ENCODE measurements at places on chromosomes 6 and 20.

- no peak for DNase-seq
These were observed 104.4 kb upstream of the BMP2 start for GRCh38 chr20:6663104-6663503.

DNA sequence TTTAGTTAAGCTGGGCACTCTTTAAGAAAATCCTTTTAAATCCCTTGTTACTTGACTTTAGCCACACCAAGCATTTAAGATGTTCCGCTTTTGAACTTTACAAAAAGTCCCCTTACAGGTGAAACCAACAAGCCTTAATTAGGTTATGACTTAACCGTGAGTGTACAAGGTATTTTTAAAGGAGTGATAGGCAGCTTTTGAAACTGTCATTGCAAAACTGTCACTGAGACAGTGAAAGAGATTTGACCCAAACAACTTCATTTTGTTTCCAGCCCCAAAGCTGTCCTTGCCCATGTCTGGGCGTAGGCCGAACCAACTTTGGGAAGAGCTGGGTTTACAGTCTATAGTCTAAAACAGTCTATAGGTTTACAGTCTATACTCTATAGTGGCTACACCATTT, 305.4 kb downstream of the FARS2 start:
- no peak for DNase-seq

GRCh38 chr6:5139828-5140771, 55.0 kb downstream of the PPP1R3G start:
- DNase-seq: no peak

DNA sequence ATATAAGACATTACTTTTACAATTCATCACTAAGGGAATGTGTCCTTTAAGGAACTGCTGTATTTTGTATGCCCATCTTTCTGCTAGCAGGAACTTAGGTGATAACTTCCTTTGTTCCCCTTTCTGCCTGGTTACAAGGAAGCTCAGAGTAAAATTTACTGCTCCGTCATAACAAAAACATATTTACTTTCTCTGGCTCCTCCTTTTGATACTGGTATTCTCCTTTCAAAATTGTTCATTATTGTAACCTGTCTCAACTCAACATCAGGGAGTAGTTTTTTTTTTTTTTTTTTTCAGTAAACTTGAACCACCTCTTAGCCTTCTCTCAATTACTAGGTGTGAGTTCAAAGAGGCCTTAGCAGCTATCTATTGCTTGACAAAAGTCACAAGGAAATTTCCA, 37.1 kb downstream of the RIPOR2 start:
- DNase-seq: no peak

- no peak for DNase-seq
These were observed 86.0 kb downstream of the CLIC5 start for GRCh38 chr6:45929421-45930361.

- no peak for DNase-seq
These were observed 63.0 kb downstream of the MYB start for GRCh38 chr6:135243871-135244796.

- DNase-seq: no peak
These were observed 148.5 kb upstream of the BEND6 start for GRCh38 chr6:56806368-56806767.

DNA sequence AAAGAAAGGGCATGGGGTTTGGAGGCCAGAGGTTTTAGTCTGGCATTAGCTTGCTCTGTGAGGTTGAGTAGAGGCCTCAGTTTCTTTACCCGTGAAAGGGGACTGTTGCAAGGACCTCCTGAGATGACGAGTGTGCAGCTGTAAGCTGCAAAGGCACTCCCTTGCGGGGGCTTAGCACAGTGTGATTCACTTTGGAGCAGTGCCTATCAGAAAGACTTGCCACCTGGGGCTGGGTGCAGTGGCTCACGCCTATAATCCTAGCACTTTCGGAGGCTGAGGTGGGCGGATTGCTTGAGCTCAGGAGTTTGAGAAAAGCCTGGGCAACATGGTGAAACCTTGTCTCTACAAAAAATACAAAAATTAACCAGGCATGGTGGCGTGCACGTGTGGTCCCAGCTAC, 7.5 kb upstream of the BAK1 start:
- DNase-seq: no peak

DNA sequence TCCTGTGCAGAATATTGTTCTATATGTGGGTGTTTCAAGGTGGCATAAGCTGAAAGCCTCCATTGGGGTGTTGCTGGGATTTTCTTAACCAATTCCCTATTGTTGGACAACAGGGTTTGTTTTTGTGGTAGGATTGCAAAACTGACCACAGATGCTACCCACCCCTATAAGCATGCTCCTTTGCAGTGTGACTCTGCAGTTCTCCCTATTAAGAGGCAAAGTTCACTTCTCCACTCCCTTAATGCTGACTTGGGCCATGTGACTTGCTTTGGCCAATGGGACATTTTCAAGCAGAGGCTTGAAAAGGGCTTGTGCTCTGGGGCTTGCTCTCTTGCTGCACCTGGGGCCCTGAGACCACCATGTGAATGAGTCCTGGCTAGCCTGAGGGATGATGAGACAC, 8.5 kb upstream of the ANGPT4 start:
- DNase-seq: no peak

DNA sequence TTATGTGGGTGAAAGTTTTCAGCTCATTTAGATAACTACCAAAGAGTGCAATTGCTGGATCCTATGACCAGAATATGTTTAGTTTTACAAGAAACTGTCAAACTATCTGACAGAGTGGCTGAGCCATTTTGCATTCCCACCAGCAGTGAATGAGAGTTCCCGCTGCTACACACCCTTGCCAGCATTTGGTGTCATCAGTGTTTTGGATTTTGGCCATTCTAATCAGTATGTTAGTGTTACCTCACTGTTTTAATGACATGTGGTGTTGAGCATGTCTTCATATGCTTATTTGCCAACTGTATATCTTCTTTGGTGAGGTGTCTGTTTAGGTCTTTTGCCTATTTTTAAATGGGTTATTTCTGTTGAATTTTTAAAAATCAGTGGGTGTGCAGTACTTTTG, 120.9 kb downstream of the CFAP61 start:
- DNase-seq: no peak
